ENCODE measurements at places on chromosomes 12 and 14.

DNA sequence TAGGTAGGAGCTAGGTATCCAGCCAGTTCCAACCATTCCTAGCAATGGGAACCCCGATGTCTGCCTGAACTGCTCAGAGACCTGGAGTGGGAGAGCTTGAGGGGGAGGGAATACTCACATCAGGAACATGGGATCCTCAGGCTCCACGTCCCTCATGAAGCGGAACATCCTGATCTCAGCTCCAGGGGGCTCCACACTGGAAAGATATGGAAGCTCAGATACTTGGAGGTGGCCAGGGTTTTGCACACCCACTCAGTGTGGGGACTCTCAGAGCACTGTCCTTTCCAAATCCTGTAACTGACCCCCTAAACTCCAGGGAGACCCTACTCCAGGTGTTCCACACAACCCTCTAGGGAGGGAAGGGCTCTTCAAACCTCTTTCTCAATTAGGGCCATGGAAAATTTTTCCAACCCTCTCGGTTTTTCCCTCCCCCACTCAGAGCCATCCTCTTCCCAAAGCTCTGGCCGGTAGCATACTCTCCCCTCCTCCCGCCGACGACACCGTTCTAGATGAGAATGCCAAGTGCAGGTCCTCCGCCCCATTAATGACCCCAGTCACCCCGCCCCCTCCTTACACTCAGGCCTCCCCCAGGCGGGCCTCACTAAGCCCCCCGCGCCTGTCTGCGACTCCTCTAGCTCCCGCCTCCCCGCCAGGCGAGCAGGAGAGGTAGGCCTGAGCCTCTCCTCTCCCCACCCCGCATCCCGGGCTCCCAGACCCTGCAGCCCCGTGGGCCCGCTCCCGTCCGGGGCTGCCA, 597 bp downstream of the MLF2 start:
- DNase-seq = no peak

DNA sequence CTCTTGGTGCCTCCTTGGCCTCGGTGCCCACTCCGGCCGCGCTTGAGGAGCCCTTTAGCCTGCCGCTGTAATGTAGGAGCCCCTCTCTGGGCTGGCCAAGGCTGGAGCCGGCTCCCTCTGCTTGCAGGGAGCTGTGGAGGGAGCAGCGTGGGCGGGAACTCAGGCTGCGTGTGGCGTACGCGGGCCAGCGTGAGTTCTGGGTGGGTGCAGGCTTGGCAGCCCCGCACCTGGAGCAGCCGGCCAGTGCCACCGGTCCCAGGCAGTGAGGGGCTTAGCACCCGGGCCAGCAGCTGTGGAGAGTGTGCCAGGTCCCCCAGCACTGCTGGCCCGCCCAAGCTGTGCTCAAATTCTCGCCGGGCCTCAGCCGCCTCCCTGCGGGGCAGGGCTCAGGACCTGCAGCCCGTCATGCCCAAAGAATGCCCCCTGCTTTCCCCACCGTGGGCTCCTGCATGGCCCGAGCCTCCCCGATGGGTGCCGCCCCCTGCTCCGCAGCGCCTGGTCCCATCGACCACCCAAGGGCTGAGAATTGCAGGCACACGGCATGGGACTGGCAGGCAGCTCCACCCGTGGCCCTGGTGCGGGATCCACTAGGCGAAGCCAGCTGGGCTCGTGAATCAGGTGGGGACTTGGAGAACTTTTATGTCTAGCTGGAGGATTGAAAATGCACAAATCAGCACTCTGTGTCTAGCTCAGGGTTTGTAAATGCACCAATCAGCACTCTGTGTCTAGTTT, 129.2 kb downstream of the PAWR start:
- no peak for DNase-seq

DNA sequence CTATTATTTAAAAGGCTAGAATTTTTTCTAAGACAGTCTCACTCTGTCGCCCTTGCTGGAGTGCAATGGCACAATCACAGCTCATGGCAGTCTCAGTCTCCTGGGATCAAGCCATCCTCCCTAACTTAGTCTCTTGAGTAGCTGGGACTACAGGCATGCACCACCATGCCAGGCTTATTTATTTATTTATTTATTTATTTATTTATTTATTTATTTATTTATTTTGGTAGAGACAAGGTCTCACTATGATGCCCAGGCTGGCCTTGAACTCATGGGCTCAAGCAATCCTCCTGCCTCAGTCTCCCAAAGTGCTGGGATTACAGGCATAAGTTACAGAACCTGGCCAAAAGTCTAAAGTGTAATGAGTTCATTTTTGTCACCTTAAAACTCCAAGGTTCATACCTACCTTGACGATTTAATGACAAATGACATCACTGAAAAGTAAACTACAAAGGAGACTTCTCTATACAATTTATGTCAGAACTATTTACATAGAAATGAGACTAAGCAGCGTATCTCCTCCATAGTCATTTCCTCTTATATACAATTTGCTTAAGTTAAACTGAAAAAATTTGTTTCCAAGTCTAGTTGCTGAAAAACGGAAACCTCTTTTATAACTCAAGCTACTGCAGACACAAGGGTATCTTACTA, 78.2 kb downstream of the EPS8 start:
- DNase-seq = no peak

DNA sequence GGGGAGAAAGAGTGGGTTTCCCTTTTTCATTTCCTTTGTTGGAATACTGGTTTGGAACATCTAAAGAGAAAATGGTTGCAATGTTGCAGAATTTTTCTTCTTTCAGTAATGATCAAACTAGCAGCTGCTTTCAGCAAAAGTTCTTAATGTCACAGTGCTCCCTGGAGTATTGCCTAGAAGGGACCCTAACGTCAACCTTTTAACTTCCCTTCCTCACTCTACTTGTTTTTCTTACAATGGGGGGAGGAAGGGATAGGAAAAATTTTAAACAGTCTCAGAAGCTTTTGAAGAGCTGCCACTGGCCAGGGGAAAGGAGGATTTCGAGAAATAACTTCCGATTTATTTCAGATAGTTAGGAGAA, 521.8 kb downstream of the MED13L start:
- no peak for DNase-seq

DNA sequence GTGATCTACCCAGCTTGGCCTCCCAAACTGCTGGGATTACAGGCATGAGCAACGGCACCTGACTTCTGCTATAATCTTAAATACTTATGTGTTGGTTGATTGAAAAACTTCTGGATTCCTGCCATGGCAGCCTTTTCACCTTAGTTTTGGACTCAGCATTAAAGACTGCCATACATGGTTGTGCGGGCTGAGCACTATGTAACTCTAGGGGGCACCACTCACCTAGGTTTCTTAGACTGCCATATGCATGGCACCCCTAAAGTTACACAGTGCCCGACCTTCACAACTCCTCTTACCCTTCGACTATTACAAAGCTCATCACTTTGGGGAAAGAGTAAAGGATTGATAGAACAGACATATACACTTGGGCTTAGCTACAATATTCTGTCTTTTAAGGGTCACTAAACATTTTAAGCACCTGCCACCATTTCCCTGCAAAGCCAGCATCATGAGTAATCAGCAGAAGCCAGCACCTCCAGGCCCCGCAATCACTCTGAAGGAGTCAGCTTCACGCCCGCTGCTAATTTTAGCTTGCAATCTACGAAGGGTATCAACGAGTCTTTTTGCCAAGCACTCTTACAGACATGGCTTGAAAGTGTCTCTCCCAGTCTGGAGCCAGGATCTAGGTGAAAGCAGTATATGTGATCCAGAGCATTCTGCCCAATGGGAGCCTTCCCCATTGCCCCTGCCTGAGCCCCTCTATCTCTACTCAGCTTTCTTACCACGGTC, 59.8 kb downstream of the SUDS3 start:
- DNase-seq = no peak

DNA sequence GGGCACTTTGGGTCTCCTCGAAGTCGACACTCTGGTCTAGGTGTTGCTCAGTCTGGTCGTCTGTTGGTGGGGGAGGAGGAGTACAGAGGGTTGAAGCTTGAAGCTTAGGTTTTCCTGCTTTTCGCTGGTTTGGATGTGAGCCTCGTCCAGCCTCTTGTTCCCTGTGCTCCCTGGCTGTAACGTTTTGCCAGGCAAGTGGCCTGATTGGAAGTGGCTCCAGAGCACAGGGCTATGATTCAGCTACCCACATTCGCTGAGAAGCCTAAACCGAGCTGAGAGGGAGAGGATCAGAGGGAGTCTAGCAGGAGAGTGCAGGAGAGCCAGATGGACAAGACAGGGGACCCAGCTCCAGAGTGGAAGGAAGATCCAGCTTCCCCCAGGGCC, 6.1 kb downstream of the HOXC10 start:
- no peak for DNase-seq

DNA sequence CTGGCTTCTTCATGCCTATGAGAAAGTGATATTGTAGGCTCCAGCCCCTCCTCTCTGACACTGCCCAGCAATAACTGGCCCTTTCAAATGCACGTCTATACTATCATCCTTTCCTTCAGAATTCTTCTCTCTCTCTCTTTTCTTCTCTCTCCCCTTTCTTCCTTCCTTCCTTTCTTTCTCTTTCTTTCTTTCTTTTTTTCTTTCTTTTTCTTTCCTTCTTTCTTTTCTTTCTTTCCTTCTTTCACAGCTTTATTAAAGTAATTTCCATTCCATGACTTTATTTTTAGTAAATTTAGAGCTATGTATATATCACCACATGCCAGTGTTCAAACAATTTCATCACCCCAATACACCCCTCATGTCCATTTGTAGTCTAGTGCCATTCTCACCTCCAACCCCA, 302.1 kb downstream of the RPAP3 start:
- DNase-seq = no peak

GRCh38 chr12:76024942-76025600, 6.5 kb downstream of the PHLDA1 start:
- DNase-seq = no peak

DNA sequence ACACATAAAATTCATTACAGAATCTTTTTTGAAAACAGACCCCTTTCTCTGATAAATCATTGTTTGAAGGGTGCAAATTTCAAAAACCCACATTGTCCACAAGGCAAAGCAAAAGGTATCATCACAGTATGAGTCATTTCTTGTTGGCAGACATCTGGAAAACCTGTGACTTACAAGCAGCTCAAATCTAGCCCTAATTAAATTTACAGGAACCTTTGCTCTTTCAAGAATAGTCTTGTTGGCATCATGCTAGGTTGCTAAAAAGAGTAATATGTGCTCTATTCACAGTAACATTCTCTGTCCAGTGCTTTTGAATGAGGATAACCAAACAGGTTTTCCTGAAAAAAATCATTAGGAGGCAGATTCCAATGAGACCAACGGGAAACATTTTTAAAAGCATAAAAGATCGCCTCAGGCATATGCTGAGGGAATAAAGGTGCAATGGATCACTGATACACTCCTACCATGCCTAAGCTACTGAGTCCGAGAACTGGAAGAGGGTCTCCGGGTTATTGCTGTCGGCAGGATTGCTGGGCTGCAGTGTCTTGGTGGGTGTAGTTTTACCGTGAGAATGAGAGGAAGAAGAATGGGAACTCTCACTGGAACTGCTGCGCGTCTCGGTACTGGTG, 55.5 kb upstream of the TTC7B start:
- DNase-seq = no peak

- DNase-seq = peak; percentile 1
Measured at GRCh38 chr14:100522616-100523099, 64.6 kb downstream of the BEGAIN start.

DNA sequence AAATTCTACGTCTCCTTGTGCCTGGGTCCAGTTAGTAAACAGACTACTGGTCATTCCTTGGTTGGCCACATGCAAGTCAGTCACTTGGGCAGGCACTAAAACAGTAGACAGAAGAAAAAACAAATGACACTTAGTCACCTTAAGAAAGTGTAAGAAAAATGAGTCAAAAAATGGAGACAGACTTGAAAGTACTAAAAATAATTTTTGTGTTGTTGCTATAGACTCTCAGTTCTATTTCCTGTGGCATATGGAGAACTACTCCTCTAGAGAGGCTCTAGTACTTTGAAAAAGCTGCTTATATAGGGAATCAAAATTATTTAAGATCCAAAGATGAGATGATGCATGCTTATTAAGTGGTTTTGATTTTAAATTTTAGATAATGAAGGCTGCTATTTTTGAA, 56.0 kb downstream of the PTPRB start:
- DNase-seq = no peak

DNA sequence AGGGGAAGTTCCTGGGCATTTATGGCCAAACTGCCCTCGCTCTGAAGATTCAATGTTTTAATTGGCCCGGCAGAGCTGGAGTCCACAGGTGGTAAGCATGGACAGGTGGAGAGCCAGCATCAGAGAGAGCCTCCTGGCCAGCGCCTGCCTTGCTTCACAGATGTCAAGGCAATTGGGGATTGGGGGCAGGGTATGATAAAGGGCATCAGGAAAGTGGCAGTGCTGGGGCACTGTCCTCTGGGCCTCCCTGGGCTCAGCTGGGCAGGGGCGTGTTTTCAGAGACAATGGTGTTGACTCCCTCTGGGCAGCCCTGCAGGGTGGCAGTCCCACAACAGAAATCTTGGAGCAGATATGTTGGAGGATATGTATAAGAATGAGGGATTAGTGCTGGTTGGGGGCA, 237.3 kb downstream of the CACNA1C start:
- DNase-seq = no peak

DNA sequence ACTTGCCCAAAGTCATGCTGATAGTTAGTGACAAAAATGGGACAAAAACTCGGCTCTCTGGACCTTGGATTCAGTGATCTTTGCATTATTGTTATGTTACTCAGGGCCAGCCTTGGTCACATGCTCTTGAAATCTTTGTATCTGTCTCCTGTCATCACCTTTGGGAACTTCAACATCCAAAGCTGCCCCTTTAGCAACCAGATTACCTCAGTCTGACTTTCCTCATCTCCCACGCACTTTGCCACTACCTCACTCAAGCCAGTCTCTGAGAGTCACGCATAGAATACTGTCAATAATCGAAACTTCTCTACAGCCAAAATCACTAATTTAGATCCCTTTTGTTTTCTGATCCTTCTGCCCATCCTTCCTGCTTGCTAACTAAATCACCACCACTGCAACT, 90.8 kb upstream of the DAAM1 start:
- DNase-seq = no peak

GRCh38 chr14:105294142-105294597, 6.6 kb downstream of the BRF1 start:
- DNase-seq = peak; percentile 72

- no peak for DNase-seq
Measured at GRCh38 chr12:65948320-65949008, 124.2 kb downstream of the HMGA2 start.

GRCh38 chr14:60199321-60199720, 34.1 kb upstream of the DHRS7 start:
- DNase-seq = no peak

DNA sequence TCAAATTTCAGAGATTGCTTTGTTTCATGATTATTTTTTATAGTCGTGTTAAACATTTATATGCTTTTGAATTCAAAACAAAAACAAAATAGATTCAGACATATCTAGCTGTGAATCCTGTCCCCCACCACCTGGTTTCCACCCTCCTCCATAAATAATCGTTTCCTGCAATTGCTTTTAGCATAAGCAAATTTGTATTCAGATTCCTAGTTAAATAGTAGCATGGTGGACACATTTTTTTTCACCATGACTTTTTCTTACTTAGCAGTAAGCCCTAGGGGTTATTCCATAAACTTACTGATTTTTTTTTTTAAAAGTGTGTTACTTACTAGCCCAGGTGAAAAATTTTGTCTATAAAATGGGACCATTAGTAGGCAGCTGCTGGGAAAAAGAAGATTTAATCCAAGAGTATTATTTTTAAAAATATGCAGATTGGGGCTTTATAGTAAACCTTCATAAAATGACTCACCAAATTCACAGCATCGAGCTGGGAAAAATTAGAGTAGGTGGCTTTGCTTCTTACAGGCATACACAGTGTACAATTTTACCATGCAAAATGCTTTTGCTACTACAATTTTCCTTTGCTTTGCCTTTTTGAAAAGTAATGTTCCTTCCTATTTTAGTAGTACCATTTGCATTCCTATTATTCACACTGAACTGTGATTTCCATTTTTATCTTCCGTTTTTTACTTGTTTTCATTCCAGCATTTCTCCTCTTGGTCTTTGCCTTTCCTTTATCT, 117.8 kb downstream of the BTG1 start:
- DNase-seq = no peak
